ENCODE measurements at places on chromosomes 1 and 21.

DNA sequence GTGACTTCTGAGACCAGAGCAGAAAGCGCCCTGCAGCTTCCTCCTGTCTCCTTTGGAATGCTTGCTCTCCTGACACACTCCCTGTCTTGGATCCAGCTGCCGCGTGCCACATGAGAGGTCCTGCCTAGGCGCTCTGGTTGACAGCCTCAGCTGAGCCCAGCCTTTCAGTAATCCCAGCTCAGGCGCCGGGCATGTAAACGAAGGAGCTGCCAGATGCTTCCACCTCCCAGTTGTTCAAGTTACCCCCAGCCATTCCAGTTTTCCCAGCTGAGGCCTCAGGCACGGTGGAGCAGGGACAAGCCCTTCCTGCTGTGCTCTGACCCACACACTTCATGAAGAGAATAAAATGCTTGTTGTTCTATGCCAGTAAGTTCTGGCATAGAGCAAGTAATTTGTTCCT, 14.3 kb upstream of the CD34 start:
- DNase-seq, result peak; percentile 58

- no peak for DNase-seq
Observed at GRCh38 chr1:161200421-161200991, 1.7 kb upstream of the ADAMTS4 start.

GRCh38 chr1:191897134-191897533, 261.1 kb upstream of the RGS18 start:
- no peak for DNase-seq

GRCh38 chr1:31642366-31642765, 2.3 kb downstream of the PEF1 start:
- DNase-seq, result no peak

GRCh38 chr1:160578525-160579191, 638 bp downstream of the CD84 start:
- no peak for DNase-seq

- DNase-seq, result no peak
Observed at GRCh38 chr1:198849093-198849492, 210.3 kb downstream of the PTPRC start.

DNA sequence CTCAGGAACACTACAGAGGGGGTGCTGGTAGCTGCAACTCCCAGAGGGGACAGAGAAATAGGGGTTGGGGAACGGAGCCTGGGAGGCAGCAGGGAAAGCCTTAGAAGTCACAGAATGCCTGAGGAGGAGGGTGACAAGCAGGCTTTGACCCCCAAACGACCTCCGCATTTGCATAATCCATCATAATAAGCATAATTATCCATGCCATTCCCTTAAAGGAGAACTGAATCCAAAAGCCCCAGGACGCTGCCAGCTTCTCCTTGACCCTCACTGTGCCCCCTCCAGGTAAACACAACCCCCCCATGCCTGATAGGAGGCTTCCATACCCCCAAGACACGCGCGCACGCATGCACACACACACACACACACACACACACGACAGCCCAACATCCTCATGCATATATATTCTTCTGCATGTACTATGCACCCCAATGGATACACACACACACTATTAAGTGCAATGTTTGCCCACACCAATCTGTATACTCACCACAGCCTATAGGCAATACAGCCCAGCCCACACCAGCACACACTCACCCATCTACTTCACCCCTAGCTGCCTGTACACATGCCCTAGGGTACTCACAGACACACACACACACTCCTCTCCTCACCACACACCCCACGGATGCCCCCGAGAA, 27.8 kb downstream of the SDC3 start:
- no peak for DNase-seq

DNA sequence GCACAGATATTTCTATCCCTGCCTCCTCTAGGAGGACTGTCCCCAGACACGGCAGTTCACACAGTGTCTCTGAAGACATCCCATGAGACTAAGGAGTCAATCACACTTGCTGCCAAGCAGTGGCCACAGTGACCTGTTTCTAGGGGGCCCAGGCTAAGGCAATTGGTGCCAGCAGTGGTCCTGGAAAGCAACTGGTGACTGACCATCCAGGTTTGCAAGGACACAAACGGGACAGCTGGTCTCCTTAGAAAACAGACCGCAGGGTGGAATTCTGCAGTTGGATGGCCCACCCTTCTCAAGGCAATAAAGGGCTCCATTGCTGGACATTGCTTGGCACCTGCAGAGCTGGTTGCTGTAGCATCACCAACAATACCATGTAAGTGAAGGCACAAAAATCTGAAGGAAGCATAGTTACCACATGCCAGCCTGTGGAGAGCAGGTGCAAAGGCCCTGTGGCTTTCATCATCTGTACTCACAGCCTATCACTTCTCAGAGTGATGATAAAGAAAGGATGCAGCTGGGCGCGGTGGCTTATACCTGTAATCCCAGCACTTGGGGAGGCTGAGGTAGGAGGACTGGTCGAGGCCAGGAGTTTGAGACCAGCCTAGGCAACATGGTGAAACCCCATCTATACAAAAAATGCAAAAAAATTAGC, 81.5 kb downstream of the STUM start:
- DNase-seq, result no peak

DNA sequence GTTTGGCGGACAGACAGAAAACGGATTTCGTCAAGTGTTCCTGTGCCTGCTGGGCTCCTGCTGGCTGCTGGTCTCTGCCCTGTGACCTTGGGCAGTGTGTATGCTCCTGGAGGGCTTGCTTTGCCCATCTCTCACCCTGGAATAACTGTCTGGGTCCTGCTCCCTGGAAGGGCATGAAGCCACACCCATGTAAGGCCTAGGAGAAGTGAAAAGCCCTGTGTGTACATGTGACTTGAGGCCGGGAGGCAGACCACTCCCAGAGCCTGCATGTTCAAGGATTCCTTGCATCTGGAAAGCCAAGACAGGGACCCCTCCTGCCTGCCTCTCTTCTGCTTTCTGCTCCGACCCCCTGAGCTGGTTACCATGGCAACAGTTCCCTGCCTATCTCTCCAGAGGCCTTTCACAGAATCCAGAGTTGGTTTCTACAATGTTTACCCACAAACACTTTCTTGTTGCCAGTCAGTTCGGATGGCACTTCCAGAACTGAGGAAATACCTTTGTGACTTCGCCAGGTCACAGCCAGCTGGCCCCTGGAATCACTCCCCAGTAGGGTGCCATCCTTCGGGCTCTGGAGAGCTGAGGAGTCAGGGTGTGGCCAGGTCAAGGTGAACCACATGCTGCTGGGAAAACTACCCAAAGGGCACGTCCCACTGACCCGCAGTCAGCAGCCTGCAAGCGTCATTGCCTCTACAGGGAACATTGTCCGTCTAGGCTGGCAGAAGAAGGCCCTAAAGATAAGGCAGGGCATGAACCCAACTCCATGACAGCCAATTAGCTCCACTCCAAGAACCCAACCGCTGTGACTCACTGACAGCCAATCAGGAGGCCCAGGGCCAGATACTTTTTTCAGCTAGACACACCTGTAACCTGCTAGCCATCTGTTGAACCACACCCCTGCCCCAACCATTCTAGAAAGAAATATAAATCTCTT, 14.7 kb upstream of the GPR37L1 start:
- DNase-seq, result no peak

DNA sequence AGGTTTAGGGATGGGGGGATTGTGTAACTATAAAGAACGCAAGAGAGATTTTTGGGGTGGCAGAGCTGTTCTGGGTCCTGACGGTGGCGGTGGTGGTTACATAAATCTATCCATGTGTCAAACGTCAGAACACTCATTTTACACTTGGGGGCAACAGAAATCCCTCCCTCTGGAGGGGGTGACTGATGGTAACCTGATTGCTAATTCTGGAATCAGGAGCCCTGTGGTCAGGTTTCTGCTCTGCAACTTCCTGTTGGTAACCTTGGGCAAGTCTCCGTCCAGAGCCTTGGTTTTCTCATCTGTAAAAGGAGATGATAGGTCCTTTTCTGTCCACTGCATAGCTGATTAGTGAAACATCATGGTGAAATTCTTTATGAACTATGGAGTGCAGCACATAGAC, 40.9 kb downstream of the ALPL start:
- DNase-seq, result peak; percentile 39

DNA sequence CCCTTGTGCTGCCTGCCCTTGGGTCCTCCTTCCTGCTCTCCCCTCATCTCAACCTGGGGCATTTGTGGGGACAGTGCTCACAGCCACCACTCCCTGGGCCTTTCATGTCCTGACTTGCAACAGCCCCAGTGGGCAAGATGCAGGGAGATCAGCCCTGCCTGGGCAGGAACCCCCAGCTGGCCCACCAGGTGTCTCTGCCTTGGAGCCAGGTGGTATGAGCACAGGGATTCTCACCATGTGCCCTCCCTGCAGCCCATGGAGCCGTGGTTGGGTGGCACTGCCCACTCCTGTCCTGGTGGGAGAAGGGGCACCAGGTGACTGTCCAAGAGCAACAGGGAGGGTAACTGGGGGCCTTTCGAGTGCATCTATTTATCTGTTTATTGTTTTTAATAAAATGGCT, 100.4 kb downstream of the AJAP1 start:
- no peak for DNase-seq

GRCh38 chr1:147287133-147287865, 44.8 kb downstream of the CHD1L start:
- peak; percentile 4 for DNase-seq

GRCh38 chr1:234427950-234428646, 50.9 kb downstream of the TARBP1 start:
- DNase-seq, result no peak

DNA sequence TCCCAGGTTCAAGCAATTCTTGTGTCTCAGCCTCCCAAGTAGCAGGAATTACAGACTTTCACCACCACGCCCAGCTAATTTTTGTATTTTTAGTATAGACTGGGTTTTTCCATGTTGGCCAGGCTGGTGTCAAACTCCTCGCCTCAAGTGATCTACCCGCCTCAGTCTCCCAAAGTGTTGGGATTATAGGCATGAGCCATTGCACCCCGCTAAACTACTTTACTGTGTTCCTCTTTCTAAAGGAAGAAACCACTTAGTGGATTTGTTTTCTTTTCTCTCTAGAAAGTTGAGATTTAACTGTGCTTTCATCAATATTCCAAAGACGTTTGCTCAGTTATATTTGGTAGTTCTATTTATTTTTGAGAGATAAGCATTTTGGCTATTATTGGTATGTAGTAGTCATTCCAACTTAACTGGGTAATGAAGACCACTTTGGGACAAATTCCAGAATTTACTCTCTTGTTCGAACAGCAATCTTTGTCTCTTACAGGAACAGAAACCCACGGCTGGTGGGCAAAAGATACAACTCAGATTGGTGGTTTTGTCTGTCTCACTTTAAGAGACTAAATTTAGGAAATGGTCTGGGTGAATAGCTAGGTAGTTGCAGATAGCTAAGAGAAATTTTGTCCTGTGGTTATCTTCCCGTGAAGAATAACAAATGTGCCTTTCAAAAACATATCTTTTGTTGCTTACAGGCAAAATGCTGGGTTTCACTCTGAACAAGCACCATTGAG, 103.5 kb upstream of the CD55 start:
- DNase-seq, result no peak

DNA sequence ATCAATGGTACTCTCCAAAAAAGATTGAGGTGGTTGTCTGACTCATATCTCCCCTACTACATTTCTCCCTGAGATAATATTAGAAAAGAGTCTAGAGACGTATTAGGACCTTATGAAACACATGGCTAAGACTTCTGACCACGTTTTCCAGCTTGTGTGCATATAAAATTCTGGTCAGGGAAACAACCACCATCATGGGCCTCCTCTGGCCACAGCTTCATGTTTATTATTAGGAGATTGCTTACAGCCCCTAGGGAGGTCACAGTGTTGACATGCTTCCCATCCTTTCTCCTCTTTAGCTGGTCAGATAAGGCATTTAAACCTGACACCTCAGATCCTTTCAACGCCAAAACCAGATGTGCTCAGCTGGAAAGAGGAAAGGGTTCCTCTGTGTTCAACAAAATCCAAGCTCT, 620.2 kb downstream of the PLPP3 start:
- DNase-seq, result no peak

DNA sequence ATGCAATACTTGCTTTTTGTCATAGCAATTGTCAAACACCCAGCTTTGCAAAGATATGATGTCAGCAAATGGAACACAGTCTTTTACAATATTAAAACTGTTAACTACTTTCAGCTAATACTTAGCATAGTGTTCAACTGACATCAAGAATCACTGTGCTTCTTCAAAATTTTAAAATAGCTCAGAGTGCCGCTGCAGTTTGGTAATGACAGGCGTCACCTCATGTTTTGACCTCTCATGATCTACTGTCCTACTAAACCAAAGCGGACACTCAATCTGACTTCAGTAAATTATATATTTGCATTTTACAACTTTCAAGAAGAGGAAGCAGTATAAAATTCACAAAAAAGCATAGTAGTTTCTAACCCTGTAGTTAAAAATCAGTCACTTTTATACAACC, 2.0 kb downstream of the FMO1 start:
- DNase-seq, result no peak

GRCh38 chr1:18100491-18101063, 7.0 kb upstream of the IGSF21 start:
- DNase-seq, result peak; percentile 77

GRCh38 chr1:39522661-39523567, 31.5 kb downstream of the BMP8A start:
- no peak for DNase-seq

- DNase-seq, result no peak
Observed at GRCh38 chr1:32073299-32074229, 825 bp downstream of the TMEM39B start.

DNA sequence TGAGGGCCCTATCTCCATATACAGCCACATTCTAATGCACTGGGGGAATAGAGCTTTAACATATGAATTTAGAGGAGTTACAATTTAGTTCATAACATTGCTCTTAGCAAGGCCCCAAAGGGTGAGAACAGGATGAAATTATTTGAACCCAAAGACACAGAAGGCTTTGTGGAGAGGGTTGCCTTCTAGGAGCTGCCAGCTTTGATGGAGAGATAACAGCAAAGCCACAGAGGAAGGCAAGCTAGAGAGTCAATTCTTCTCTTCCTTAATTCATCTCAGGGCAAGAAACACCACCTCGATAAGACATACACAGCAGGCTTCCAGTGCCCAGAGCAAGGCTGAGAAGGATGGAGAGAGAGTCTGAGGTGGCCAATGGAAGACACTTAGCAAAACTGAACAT, 94.8 kb upstream of the TMPRSS15 start:
- no peak for DNase-seq

DNA sequence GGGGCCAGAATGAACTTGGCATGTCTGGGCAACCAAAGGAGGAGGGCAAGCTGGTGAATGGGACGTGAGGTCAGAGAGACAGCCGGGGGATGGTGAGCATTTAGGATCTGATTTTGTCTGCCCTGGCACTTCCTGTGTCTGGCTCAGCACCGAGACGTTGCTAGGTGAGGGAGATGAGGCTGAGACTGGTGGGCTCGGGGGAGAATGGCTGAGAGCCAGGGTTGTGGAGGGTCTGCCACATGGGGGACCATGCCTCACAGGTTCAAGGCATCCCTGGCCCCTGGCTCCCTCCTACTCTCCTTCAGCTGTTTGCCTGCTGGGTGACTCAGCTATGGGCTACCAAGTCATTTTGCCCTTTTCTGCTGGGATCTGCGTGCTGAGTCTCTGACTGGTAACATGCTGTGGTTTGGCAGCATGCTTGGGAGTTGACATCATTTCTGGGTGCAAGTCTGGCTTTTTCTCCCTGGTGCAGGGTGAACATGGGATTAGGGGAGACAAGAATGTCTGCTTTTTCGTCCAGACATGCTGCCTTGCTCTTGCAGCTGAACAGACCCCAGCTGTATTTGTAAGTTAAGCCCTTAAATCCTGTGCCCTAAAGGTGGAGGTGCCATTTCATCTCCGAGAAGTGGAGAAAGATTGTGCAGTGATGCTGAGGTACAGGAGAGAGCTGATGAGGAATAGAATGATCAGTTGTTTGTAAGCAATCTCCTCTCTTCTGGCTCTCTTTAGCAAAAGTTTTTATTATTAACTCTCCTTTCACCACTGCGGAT, 17.6 kb downstream of the GALNT2 start:
- DNase-seq, result peak; percentile 99

GRCh38 chr1:231091831-231092301, 51.8 kb upstream of the FAM89A start:
- peak; percentile 32 for DNase-seq

Data from GM23248 (cell line).